Stimulated activated CD4-positive, alpha-beta T cell treated with anti-CD3 and anti-CD28 coated beads, Interleukin-1b, Interleukin-23, amount 100 ng/mL, for 24 hours (primary cell): ENCODE measurements at places on chromosomes 12 and 14.

GRCh38 chr12:9811621-9812020 lies 15.7 kb upstream of the KLRF1 start:
- DNase-seq: no peak

- no peak for DNase-seq
These were observed 79.6 kb downstream of the SLC16A7 start for GRCh38 chr12:59675461-59675860.

GRCh38 chr12:110004598-110004997 lies 5.4 kb downstream of the ANKRD13A start:
- DNase-seq: no peak

GRCh38 chr14:49989966-49990365 lies 97.1 kb downstream of the ARF6 start:
- no peak for DNase-seq

DNA sequence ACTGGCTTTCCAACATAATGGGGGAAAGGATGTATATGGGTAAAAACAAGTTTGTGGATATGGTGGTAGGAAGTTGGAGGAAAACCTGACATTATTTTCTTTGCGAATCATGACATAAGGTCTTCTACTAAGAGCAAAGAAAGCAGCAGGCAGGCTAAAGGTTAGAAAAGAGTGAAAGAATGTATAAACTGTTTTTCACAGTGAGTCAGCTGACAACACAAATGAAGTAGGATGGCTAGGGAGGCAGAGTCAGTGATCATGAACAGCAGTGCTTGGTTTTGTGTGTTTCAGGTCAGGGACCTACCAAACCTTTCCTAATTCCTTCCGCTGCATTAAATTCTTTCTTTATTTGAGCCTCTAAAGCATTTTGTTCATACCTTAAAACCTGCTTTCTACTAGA lies 46.3 kb upstream of the CATSPERB start:
- DNase-seq: no peak

GRCh38 chr12:33763331-33763730 lies 259.0 kb upstream of the ALG10 start:
- DNase-seq: no peak

DNA sequence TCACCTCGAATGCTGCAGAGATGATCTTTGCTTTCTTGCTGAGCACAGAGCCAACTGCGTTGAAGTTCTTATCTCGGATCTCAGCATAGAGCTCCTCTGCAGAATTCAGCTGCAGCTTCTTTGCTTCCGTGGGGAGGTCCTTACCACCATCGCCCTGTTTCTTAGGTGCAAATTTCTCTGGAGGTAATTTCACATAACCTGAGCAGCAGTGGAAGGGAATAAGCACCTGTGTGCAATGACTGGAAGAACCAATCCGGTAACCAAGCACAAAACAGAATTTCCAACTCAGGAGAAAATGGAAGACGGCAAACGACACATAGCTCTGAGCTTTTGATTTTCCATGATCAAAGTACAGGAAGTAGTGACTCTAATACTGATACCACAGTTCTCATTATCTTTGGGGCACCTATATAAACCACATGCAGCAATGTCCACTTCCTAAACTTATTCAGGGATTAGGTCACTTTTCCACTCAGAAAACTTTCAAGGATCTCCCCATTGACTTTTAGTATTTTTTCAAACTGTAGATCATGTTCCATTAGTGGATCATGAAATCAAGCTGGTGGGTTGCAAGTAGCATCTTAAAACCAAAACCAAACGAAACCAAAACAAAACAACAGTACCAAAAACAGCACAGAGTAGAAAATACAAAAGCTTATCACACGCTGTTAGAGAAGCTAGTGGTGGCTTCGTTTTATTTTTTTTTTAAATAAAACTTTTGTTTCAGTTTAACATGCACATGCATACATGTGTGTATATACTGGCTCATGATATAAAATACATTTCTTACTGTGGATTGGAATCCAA lies 18.9 kb upstream of the DIABLO start:
- no peak for DNase-seq

DNA sequence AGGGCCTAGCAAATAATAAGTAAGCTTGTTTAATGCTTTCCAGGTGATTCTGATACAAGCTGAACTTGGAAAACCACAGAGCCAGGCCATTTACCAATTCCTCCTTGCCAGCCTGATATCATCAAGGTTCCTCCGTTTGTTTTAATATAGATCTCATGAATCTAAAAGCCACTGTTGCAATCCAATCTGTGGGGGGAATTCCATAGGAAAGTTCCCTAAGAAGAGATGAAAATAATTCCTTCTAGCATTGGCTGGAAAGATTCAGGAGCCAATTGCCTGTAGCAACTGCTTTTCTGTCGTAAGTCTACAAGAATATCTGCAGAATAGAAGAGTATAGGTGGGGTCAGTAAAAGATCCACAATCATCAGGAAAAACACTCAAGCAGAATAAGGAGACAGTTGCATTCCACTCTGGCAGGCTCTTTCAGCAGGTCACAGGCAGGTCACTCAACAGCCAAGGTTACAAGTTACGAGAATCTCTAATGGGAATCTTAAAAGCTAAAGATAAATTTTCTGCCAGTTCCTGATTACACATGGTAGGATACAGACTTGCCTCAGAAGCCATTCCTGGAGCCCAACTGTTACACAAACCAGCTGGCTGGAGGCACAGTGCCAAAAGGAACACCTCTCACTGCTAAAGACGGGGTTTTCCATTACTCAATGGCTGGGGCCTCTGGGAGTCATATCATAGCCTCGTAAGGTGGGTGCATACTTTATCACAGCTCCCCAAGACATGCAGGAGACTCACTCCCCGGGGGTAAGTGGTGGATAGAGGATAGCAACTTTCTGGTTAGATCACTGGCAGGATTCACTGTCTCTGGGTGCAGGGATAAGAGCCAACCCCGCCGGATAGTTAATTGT lies 43.6 kb downstream of the FGD6 start:
- DNase-seq: no peak

DNA sequence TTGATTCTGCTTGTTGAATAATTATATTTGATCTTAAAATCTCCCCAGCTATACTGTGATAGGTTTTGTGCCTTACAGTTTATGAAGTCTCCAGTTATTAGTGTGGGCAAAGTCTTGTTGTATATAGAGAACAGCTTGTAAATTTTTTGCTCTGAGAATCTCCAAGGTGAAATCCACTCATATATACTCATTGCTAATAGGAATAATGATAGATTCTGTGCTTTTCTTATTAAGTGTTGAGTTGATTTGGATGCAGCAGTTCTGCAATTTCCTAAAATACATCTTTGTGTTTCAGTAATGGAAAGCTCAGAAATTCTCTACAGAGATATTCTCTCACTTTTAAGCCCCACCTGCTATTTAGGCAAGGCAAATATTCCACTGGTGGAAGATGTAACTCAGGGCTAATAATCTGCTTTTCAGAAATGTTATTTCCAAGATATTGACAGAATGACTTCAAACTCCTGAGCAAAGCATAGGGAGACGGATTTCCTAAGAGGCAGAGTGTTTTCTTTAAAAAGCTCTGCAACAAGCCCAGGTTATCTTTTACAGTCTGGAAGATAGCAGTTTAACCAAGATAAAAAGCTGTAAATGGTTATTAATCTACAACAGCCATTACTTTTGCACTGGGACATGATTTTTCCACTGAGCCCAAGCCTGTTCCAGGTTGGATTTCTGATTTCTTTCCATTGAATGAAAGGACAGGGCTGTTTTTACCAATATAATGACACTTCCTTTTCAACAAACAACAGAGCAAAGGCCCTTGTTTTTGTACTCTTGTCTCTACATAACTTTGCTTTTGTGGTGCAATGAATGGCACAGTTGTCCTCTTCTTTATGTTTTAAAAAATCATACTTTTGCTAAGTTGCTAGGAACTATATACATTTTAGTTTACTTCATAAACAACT lies 239.9 kb upstream of the ATP2B1 start:
- DNase-seq: no peak

GRCh38 chr12:85747941-85748495 lies 88.2 kb downstream of the RASSF9 start:
- no peak for DNase-seq

DNA sequence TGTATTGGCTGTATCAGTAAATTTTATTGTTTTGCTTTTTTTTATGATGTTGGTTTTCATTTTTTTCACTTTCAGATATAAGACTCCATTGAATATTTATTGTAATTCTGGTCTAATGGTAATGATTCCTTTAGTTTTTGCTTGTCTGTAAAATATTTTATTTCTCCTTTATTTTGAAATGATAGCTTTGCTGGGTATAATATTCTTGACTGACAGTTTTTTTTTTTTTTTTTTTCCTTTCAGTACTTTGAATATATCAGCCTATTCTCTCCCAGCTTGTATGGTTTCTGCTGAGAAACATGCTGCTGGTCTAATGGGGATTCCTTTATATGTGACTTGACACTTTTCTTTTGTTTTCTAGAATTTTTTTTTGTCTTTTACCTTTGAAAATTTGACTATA lies 195.1 kb upstream of the SLC38A2 start:
- no peak for DNase-seq

DNA sequence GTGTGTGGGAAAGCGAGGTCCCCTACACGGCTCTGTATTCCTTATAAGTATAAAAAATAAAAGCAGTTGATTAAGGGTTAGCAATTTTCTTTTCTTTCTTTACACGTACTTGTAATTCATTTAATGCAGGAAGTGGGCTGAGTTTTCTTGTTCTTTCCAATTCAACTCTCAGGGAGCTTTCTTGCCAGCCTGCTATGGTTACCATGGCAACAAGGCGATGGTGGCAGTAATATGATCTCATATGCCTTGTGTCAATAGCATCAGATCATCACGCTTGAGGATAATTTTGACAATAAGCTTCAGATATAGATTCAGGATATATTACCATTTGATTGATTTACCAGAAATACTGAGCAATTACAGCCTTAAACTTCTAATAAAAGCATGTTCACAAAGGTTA lies 466.5 kb downstream of the APAF1 start:
- no peak for DNase-seq

GRCh38 chr14:75011356-75011994 lies 8.8 kb downstream of the EIF2B2 start:
- DNase-seq: no peak

DNA sequence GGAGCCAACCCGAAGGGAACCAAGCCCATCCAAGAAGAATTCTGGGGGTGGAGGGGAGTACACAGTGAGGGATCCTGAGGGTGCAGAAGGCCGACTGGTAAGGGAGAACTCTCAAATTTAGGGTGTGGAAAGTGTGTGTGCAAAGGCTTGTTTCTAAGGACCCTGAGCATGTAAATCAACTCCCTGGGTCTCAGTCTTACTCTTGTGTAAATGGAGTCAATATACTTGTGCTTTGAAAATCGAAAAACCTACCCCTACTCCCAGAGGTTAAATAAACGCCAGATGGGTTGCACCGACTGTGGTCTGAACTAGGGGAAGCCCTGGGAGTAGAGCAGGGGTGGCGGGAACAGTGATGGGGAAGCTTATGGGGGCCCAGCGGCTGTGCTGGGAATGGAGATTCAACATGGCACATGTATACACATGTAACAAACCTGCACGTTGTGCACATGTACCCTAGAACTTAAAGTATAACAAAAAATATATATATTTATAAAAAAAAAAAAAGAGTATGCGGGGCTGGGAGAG lies 6.0 kb downstream of the B4GALNT1 start:
- no peak for DNase-seq

GRCh38 chr12:49369411-49370145 lies 2.3 kb downstream of the SPATS2 start:
- DNase-seq: no peak

GRCh38 chr12:123998991-123999359 lies 26.0 kb downstream of the ZNF664 start:
- DNase-seq: no peak

DNA sequence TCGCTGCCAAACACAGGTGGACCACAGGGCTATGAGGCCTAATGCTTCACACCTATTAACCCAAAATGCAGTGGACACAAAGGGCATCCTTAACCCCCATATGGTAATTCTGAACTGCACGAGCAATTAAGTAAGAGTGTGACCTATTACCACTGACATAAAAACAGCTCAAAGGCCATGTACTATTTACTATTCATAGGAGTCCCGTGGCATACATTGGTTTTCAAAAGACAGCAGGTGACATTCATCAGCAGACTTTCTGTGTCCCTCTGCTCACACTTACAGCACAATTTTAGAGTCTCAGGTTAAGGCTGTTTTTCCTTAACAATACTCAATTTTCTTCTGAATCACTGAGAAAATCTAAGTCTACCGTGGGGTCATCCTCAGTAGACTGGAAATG lies 23.1 kb upstream of the TMCC3 start:
- DNase-seq: no peak

DNA sequence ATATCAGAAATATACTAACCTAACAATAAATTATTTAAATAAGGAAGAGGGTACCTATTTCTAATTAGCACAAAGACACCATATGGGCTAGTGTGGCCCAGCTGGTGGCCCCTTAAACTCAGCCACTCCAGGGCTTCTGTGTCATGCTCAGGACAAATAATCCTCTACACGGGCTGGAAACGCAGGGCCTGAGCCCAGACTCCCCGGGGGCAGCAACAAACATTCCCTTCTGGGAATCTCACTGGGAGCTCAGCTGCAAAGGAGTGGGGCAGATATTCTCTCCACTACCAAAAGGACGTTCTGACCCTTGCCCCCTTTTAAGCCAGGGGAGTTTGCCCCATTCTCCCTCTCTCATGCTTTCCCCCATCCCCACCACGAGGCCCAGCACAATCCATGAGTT lies 43.7 kb upstream of the ELK3 start:
- DNase-seq: no peak

- DNase-seq: no peak
These were observed 20.2 kb upstream of the NXPH4 start for GRCh38 chr12:57196439-57196838.

GRCh38 chr12:130423991-130424857 lies 86.5 kb downstream of the PIWIL1 start:
- no peak for DNase-seq

DNA sequence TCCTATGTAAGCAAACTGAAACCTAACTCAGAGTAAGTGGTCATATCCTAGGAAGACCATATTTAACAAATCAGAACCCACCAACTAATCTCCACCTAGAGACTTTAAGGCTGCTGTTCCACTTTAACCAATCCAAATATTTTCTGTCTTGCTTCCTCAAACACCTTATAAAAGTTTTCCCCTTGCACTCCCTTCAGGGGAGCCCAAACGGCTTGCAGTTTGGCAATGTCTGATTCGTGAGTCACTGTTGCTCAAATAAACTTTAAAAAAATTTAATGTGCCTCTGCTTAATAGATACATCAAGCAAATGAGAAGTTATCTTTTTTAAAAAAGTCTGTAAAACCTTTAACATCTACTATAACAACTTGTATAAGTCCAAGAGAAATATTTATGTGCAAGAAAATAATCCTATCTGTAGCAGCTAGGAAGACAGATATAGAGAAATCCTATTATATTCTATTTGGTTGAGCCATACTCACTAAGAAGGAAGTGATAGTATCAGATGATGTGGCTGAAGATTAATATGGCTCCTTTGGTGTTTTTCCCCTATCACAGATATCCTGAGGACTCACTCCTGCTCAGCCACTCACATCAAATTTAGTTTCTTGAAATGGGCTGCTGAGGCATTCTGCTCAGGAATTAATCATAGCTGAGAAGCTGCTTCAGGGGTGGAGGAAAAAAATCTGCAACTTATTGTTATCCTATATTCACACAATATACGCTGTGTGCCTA lies 65.1 kb upstream of the DUSP6 start:
- DNase-seq: no peak

GRCh38 chr12:3655328-3655900 lies 97.5 kb downstream of the CRACR2A start:
- DNase-seq: no peak

- peak; percentile 50 for DNase-seq
These were observed 29.2 kb upstream of the FOS start for GRCh38 chr14:75249251-75249957.

GRCh38 chr14:100823413-100824080 lies 2.4 kb upstream of the MEG3 start:
- DNase-seq: no peak
